ENCODE measurements at places on chromosomes 16 and 17. TPM values are rescaled to one million over a fixed set of nuclear protein-coding genes. Genes with fewer than 3 reads are reported as not detected.

SETD1A gene
- 20.3 TPM for total RNA-seq

WSCD1 gene
- total RNA-seq = not detected

GAST gene
- not detected for total RNA-seq

LITAFD gene
- total RNA-seq = not detected

METRN gene
- total RNA-seq = 6.2 TPM

LGALS9B gene
- not detected for total RNA-seq
